ENCODE measurements at places on chromosomes 2 and 18. TPM values are rescaled to one million over a fixed set of nuclear protein-coding genes. Genes with fewer than 3 reads are reported as not detected.
A peak's percentile ranks its signal among the peaks of the same experiment; 100 is the strongest.

GRCh38 chr2:11410101-11410500, 55.9 kb downstream of the E2F6 start:
- DNase-seq: no peak

GRCh38 chr2:33421820-33422219, 54.6 kb upstream of the RASGRP3 start:
- no peak for DNase-seq

DNA sequence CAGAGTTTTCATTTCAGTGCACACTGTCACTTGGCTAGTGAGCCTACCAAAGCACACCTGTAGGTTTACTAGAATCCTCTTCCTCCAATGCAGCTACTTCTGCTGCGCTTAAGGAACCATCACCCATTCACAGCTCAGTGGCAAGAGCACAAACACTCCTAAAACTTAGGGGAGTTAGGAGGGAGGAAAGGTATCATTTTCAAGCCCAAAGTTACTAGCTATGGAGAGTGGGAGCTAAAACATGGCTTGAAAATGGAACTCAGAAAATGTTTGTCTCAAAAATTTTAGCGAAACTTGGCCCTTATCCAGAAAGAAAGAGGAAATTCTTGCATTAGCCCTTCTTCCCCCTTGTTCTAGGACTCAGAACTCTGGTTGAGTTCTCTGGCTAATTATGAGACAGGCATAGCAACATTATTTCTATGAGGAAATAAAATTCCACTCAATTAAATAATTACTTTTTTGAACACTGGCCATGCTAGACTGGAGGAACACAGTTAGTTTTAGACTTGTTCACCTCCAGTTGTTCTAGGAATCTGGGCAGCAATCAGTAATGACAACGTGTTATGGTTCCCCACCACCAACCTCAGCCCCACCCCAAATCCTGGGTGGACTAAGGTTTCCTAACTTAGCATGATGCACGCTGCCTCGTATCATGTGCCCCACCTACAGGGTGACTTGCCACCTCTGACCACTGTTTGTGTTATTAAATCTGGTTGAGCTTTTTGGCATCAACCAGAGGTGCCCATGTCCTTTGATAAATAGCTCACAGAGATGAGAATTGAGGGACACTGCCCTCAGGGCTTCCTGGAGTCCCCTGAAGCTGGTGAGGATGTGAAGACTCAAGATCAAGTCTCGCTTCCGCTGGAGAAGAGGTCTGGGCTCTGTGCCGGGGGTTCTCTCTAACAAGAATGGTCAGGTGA, 32.8 kb downstream of the LPIN2 start:
- no peak for DNase-seq

- DNase-seq: no peak
Observed at GRCh38 chr2:61380056-61380881, 90.6 kb downstream of the USP34 start.

DNA sequence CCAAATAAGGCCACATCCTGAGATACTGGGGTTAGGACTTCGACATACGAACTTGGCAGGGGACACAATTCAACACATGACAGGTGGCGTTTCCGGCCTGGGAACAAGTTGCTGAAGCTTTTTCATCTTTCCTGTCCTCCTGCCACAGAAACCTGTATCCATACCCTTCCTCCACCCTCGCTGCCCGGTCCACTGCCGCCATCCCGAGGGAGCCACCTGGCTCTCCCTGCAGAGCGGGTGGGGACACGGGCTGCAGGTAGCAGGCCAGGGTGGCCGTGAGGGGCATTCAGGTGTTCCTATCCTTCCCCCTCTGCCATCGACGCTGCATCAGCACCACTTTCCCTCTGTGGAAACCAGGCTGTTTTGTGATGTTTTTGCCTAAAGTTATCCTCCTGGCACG, 74.4 kb upstream of the TWIST2 start:
- DNase-seq: no peak

- DNase-seq: no peak
Observed at GRCh38 chr2:147294825-147295392, 549.9 kb upstream of the ACVR2A start.

GRCh38 chr18:58174285-58174684, 130.3 kb downstream of the NEDD4L start:
- DNase-seq: no peak

NAT8 gene
- total RNA-seq: not detected

ELAC1 gene
- total RNA-seq: 10.8 TPM

- no peak for DNase-seq
Observed at GRCh38 chr2:80057956-80058355, 246.6 kb downstream of the LRRTM1 start.

DNA sequence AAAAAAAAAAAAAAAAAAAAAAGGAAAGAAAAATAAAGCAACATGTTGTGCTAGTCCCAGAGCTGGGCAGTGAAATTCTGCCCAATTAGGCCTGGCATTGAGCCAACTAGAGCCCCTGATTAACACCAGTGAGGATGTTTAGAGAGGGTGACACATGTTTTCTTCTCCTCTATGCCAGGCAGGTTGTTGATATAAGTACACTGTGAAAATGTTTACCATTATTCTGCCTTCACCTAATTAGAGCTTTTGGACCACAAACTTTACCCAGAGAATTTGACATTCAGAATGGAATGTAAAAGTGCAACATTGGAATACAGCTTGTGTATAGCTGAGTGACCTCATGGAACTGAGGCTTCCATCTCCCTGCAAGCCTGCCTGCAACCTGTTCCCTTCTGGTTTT, 95.9 kb upstream of the MSH2 start:
- DNase-seq: no peak

- no peak for DNase-seq
Observed at GRCh38 chr2:144358979-144359541, 160.9 kb downstream of the ZEB2 start.

CFAP210 gene
- 2.8 TPM for total RNA-seq

GRCh38 chr2:222903234-222904220, 42.7 kb downstream of the ACSL3 start:
- peak; percentile 64 for DNase-seq

GRCh38 chr18:12485479-12486105, 77.9 kb downstream of the PRELID3A start:
- no peak for DNase-seq

DNA sequence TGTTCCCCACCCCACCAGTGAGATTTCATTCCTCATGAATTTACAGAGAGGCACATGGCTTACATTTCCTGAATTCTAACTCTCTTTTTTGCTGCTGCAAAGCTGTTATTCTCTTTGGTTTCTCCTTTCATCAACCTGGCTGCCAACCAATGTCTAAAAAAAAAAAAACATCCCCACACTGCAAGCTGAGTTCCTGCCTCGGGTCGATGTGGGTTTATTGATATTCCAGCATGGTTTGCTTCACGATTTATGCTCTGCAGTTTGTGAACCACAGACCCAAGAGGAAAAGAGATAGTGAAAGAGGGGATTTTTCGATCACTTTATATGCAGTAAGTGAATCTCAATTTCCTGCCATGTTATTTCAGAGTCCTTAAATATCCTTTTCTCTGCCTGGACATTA, 363.6 kb downstream of the LPIN1 start:
- DNase-seq: peak; percentile 43

NGEF gene
- total RNA-seq: 15.4 TPM

NAPG gene
- 125 TPM for total RNA-seq

ELOA2 gene
- total RNA-seq: not detected

GRCh38 chr2:62998949-62999348, 51.7 kb upstream of the OTX1 start:
- DNase-seq: no peak

DNA sequence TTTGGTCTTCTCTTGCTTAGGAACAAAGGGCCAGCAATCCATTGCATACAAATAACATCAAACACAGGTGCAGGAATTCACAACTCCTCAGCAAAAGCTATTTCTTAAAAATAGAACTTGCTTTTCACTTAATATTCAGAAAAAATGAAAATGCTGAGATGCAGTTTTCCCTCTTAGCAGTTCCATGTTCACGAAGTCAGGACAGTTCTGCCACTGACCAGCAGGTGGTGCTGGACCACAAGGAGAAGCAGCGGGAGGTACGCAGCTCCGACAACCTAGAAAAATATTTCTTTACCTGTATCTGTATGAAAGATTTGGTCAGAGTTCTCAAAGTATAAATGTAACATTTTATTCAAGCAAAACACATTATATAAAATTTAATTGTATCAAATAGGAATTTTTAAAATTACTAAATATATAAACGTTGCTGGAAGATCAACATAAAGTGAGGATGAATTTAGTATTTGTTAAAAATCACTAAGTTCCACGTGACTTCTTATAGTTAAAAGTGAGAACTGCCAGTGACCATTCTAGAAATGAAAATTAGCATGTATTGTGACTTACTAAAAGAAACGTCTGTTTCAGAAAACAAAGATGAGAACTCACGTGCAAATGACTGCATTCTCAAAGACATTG, 48.8 kb downstream of the ADNP2 start:
- DNase-seq: peak; percentile 67

DNA sequence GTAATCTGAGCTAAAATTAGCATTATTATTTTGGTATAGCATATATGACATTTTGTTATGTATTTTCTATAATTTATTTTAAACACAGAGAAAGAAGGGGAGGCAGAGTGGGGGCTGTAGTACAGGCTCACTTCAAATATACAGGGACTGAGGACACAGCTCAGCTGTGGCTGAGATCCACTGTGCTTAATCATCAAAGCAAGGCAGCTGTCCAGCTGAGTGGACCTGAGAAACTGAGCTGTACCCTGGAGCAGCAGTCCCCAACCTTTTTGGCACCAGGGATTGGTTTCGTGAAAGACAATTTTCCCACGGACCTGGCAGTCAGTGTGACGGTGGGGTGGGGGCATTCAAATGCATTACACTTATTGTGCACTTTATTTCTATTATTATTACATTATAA, 687.2 kb downstream of the RNF144A start:
- no peak for DNase-seq

DNA sequence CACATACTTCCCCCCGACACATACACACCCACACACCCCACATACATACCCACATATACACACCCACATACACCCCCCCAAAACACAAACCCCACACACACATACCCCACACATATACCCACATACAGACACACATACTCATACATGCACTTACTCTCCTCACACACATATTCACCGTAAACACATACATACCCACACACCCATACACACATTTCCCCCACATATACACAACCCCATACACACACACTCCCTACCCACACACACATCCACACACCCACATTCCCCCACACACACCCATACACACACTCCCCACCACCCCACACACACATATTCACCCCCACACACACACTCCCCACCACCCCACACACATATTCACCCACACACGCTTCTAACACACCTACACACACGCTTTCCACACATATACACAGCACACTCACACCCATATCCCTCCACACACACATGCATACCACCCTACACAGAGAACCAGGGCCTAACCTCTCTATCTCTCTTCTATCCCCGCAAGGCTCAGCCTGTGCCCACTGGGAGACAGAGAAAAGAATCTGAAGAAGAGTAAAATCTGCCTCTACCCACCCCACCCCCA, 182.4 kb upstream of the ETAA1 start:
- no peak for DNase-seq

GRCh38 chr2:196839574-196839973, 30.4 kb upstream of the C2orf66 start:
- DNase-seq: no peak

DNA sequence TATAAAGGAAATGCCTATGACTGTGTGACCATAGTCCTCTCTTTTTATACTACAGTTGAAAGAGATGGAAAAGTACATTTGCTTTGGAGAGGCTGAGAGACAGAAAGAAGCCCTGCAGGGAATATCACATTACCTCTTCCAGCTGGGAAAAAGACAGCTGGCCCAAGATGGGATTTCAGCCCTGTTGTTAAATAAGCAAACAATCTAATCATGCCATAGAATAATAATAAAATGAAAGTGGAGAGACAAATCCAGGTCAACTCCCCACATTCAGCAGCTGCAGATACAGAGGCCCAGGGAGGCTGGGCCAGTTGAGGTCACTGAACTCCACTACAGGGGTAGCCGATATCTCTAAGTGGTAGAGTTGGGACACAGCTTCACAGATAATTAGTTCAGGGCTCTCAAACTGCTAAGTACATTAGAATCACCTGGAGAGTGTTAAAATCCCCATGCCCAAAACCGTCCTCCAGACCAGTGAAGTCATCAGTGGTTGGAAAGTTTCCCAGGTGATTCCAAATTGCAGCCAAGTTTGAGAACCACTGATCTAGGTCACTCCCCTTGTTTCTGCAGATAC, 81.9 kb downstream of the MOGAT1 start:
- DNase-seq: no peak

- DNase-seq: no peak
Observed at GRCh38 chr18:73615506-73615905, 532.1 kb downstream of the FBXO15 start.

DNA sequence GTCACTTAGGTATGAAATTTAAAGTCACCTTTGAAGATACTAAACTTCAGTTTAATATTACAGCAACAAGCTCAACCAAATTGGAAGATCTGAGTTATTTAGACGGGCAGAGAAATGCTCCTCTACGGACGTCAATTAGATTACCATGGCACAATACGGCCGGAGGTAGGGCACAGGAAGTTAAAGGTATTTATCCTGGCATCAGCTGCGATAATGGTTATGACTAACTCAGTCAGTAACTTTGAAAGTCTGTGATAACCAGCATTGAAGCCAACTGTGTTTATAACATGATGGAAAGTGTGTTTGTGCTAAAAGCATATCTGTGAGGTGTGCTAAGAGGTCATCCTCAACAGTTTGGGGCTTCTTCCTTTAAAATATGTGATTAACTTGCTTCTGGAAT, 117.3 kb downstream of the WDSUB1 start:
- no peak for DNase-seq

DNA sequence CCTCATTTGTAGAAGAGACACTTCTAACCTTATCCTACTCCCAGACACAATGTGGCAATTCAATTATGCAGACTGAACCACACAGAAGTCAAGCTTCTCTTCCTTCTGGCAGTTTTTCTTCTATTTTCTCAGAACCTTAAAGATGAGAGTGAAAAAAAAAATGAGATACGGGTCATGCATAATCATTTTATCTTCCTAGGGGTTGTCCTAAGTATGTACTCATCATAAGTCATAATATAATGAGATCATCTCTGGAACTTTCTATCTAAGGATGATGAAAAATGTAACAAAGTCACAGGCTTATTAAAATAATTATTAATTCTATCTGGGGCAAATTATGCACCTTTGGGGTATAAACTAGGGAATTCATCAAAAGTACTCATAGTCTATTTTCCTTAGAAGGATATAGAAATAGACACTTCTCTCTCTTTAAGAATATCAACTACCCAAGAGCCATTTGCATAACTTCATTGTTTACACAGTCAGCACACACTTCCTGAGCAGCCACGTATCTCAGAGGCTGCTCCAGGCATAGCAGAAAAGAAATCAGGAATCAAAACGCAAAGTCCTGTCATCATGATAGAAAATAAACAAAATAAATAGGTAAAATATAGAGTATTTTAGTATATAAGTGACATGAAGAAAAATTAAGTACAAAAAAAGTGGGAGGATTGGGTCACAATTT, 345.9 kb upstream of the SPHKAP start:
- no peak for DNase-seq

DNA sequence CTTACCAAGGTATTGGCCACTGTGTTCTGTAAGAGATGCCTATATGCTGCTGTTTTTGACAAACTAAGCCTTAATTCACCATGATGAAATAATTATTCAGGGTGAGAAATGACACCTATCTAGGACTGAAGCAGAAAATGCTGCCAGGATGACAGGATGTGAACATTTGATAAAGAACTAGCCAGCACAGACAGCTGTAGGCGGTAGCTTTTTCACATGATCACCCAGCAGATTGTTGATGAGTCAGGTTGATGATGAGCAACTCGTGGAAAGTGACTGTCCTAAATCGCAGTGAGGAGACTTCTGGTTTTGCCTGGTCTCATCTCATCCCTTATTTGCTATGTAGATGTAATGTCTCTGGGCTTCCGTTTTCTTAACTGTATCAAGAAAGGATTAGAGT, 144.1 kb downstream of the PRPF40A start:
- no peak for DNase-seq

- DNase-seq: no peak
Observed at GRCh38 chr2:25310965-25311864, 30.5 kb downstream of the DNMT3A start.

Data from spinal cord (tissue), 10 donors.